ENCODE measurements at places on chromosomes 4 and X.

GRCh38 chr4:61182915-61183314 is 17.2 kb upstream of the ADGRL3 start:
- DNase-seq: no peak

DNA sequence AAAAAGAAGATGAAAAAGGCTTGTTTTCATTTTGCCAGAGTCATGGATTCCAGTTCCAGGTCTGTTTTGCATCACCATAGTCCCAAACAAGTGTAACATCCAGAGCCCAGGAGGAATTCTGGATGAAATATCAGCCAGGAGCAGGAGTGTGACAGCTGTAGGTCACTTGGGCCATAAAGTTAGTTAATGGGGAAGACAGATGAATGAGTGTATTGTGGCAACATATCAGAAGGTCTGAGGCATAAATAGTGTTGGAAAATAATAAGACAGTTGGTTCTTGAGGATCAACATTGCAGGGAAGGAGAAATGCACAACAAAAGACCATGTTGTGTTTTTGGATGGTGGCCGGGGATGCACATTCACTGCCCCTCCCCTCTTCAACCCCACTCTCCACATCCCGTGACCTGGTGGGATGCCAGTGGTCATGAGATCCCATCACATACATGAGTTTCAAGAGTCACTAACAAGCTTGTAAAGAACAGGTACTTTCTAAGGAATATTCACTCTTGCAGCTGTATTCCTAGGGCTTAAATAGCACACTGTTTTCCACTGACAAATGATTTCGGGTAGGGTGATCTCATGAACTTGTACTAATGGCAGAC is 83.1 kb upstream of the IGFBP7 start:
- no peak for DNase-seq

GRCh38 chrX:99750721-99751120 is 659.4 kb downstream of the PCDH19 start:
- no peak for DNase-seq

DNA sequence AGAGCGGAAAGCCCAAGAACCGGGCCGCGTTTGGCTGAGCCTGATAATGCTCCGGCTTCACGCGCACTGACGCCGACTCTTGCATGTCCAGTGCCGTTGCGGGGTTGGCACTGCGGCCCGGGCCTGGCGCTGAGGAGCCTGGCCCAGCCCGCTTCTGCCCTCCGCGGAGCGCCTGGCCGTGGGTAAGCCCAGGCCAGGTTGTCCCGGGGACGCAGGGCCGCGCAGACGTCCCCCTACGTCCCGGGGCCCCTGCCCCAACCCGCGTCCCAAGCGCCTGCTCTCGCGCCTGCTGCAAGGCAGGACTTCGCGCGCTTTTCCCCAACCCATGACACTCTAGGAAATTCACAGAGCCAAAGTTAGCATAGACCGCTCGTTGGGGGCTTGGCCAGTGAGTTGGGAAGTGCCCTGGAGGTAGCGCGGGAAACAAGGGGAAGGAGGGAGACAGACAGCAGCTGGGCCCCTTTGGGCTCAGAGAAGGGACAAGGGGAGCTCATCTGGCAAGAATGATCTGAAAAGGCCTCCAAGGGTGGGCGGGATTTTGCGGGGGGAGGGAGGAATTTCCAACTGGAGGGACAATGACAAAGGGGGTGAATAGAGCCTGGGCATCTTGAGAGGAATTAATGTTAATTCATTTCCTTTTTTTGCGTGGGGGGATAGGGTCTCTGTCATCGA is 665 bp upstream of the LRPAP1 start:
- DNase-seq: no peak

- no peak for DNase-seq
These were observed 85.9 kb upstream of the PAK3 start for GRCh38 chrX:111010111-111010510.

DNA sequence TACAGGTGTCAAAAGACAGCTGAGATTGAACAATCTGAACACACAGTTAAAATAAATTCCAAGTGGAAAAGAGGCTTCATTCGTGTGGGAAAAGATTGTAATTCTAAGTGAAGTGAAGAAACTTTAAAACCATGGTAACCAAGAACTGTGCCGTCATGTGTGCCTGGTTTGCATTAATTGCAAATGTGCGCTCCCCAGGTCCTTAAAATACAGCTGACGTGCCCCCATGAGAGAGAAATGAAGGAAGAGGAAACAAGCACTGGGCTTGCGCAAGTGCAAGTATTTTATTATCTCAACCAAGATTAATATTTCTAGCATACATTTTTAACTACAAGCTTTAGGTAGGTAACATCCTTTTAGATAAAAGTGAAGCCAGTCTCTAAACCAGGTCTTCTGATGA is 92.5 kb downstream of the PARM1 start:
- DNase-seq: no peak

GRCh38 chrX:121365572-121366161 is 318.3 kb downstream of the GLUD2 start:
- DNase-seq: no peak

GRCh38 chrX:139246295-139246694 is 284.2 kb upstream of the F9 start:
- no peak for DNase-seq

GRCh38 chr4:22719218-22719617 is 26.5 kb downstream of the GBA3 start:
- DNase-seq: no peak

DNA sequence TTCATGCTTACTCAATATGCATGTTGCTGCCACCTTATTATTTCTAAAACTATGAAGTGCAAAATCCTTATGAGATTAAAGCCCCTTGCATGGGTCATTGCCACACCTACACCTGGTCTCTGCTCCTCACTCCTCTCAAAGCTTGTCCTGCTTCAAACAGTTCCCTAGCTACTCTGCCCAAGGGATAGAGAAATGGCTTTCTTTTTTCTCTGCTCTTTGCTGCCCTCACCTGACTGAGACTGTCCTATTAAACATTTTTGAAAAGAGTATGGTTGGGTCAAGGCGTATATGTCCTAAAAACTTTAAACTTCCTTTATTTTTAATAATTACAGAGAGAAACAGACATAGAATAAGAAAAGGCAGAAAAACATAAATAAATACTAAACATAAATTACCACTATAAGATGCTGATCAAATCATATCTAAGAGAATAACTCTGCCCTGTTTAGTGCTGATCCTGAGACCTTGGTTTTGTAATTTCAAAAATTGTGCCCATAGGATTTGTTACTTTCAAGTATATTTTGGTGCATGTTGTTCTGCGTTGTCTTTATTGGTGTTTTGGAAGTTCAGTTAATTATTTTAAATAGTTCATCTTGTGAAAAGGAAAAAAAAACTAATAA is 704.9 kb upstream of the PABPC4L start:
- no peak for DNase-seq

All from GM12892 (cell line).